ENCODE measurements at places on chromosomes 13 and 19.

- peak; percentile 13 for DNase-seq
Measured at GRCh38 chr13:109667807-109668291, 118.5 kb downstream of the IRS2 start.

GRCh38 chr19:18895038-18895823 lies 727 bp downstream of the CERS1 start:
- DNase-seq, result peak; percentile 10

DNA sequence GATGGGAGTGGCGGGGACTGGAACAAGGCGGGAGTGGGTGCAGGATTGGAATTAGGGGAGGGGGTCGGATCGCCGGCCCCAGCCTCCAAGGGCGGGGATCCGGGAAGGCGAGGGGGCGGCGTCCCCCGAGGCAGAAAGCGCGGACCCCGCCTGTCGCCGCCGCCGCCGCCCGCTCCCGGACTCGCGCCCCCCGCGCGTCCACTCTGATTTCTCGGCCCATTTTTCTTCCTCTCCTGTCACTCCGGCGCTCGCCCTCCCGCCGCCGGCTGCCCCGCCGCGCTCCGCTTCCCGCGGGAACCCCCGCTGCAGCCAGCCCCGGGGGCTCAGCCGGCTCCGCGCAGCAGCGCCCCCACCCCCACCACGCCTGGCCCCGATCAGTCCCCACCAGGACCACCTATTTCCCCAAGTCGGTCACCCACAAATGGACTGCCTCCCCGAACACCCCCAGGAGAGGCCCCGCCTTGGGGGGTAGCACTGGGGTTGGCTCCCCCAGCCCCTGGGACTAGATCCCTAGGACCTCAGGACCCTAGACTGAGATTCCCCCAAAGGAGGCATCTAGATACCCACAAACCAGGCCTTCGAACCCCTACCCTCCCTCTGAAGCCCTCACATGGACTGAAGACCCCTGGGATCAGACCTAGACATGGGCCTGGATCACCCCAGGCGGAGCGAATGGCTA lies 12.6 kb upstream of the ERFL start:
- no peak for DNase-seq

- no peak for DNase-seq
Measured at GRCh38 chr19:9381361-9381785, 18.6 kb downstream of the ZNF177 start.

DNA sequence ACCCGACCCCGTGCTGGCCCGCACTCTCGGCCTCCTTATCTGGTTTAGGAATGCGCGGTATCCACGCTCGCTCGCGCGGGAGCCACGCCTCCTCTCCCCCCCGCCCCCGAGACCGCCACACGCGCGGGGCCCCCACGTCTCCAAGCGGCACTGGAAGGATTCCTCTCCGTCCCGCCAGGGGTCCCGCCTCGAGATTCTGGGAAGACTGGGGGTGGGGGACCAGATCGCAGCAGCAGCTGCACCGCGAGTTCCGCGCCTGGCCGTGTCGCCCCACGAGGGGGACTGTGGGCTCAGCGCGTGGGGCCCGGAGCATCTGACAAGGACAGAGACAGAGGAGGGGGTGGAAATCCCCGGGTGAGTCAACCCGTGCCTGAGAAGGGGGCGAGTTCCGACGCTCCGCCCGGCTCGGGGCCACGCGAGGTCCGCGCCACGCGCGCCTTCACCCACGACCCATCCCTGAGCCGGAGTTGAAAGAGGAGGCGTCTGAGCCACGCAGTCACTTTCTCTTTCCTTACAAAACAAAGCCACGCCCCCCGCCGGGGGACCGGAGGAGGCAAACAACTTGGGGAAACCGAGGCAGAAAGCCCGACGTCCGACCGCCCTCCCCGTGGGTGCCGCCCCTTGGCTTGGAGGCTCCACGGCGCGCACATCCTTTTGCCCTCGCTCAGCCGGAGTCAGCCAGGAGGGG lies 814 bp downstream of the S1PR2 start:
- no peak for DNase-seq

GRCh38 chr19:41652250-41652649 lies 25.4 kb upstream of the CEACAM4 start:
- no peak for DNase-seq

DNA sequence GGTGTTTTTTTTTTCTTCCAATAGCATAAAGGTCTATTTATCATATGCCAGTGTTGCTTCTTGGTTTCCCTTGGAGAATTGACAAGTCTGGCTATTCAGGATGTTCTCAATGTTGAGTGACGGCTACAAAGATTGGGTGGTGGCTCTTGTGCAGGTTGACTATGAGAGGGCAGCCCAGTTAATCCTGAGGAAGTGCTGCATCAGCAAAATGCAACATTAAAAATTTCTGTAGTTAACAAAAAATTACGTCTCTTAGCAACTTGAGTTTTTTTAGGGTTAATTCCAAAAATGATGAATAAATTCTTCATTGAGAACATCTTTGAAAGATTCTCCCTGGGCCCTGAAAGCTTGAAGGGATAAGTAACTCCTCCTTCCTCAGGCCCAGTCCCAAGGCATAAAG lies 147.1 kb downstream of the B3GLCT start:
- DNase-seq, result no peak

DNA sequence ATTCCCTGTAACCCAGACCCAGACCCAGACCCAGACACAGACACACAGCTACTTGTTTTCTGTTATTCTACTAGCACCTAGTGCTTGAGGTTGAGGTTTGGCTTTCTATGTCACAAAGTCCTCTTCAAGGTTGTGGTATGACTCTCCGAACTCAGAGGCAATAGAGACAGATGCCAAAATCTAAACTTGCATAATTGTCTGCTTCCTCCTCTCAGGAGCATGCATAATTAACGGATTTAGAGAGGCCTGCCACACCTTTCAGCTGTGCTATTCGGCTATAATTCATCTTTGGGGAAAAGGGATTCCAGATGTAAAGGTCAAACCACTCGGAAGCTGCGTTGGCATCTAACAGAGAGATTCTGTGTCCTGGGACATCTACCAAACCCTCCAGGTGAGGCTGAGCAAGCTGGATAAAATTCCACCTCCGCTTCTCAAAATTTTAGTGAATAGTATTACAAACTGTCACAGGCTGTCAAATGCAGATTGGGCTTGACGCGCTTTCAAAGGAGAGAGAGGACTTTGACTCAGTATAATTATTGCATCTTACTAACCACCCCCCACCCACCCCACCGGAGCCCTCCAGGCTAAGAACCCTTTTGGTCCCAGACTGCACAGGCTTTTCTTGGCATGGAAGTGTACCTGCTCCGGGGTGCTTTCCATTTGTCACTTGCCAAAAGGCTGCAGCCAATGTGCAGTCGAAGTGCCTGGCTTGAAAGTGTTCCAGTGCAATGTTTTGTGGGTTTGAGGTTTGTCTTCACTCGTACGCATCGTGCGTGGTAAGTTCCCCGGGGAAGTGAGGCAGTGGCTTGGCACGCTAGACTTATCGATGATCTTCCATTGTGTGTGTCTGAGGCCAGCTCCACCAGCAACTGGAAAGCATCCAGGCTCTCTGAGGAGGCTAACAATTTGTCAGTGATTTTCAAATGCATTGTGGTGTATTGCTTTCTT lies 194.1 kb downstream of the TDRD3 start:
- DNase-seq, result no peak

DNA sequence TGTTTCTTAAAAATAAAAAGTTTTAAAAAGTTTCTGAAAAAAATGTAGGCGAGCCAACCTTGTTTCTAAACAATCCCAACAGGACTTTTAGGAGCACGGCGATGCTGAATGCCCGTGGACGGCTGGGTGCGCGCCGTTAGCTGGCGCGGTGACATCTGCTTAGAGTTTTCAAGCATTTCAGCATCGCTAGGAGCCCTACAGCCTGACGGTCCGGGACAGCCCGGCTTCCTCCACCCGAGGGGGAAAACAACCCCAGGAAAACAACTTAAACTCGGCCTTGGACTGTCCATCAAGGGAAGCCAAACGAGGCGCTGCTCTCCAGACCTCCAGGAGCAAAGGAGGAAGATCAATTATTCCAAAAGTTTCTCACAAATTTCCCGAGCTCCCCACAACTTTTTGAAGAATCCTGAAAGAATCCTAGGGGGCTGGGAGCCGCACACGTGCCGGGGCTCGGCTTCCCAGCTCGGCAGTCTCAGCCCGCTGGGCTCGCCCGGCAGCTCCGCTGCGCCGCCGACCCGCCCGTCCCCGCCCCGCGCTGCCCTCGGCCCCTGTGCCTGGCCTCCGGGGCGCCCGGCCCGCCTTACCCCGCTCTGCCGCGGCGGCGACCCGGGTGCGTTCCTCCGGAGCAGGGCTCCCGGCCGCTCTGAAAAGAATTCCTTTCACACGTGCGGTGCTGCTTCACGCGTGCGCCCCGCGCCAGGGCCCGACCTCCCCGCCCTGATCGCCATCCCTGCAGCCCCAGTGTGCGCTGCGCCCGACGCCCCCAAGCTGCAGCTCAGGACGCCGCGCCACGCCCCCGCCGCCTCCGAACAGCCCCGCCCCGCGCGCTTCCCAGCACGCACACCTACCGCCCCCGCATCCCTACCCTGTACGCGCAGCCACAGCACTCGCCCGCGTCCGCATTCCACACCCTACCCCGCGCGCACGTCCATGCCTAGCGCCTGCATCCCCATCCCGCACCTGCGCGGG lies at the start of gene GJA3:
GJA3 (minus strand) TSS at position 747 of the 969 bp plus-strand sequence. CDS start 17,764 bp downstream, outside the sequence.
- DNase-seq, result peak; percentile 19

DNA sequence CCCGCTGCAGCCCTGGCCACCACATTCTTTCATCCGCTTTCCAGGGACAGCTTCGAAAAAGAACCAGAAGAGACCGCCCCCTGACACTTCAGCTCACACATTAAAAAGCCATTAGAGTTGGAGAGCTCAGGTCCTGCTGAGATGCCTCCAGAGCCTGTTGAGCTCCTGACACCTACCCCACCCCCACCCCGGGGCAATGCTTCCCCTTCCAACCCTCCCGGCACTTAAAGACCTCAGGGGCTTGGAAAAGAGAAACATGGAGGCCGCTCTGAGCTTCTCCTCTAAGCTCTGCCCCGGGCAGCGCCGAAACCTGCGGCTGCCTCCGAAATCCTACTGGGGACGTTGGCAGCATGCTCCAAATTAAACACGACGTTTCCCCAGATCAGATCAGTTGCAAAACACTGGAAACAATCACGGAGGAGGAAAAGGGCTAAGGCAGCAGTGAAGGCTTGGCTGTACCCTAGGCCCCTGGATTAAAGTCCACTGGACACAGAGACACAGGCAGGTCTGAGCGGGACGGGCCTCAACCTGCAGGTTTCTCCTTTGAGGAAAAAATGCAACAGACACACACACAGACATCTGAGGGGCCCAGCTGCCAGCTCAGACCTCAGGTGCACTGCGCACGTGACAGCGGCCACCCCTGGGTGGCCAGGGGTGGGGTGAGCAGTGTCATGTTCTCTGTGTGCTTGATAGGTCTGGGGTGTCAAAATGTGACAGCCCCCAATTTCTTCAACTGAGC lies 9.6 kb downstream of the SH3GL1 start:
- no peak for DNase-seq

DNA sequence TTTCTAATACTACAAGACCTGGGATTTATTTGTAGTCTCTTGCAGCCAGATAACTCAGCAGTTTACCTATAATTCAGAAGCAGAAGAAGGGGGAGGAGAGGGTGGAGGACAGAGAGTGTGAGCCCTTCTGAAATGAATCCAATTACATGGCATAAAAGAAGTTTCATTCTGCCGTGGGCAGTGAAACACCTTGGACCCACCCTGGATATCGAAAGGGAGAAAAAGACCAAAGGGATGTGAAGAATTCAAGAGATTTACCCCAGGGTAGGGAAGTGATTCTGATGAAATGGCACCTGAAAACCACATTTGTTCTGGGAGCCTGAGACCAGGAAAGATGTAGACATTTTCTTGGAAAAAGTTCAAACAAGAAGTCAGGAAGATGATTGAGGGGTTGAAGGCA lies 140.9 kb downstream of the NDFIP2 start:
- no peak for DNase-seq

DNA sequence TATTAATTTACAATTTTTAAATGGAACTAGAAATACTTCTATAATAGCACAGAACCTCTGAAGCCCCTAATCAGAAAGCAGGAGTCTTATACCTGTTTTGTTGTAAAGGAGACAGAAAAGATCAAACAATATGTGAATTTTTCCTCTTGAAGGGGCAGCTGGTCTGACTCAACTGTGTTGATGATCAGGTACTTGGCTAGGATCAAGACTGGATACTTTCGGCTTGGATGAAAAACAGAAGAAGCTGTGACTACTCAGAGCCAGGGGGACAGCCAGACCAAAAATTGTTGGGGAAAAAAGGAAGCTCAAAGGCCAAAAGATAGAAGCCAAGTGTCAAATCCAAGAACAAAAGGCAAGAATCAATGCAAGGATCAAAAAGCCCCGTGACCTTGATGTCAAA lies 195.6 kb downstream of the KCTD12 start:
- DNase-seq, result no peak

- peak; percentile 85 for DNase-seq
Measured at GRCh38 chr19:29040951-29041350, 172.0 kb downstream of the UQCRFS1 start.

DNA sequence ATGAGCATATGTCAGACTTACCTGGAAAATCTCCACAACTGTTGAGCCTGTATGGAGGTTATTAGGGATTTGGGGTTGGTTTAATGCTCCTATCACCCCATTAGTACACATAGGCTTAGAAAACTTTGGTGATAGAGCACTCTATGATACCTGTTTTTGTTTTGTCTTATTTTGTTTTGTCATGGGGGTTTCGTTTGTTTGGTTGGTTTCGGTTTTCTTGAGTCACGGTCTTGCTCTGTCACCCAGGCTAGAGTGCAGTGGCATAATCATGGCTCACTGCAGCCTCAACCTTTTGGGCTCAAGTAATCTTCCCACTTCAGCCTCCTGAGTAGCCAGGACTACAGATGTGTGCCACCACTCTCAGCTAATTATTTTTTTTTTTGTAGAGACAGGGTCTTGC lies 70.0 kb downstream of the MZT1 start:
- DNase-seq, result no peak

- DNase-seq, result no peak
Measured at GRCh38 chr19:38059897-38060296, 152.9 kb downstream of the SIPA1L3 start.

GRCh38 chr13:48806522-48806921 lies 152.8 kb downstream of the CYSLTR2 start:
- no peak for DNase-seq

Data from NCI-H1105 (cell line).